ENCODE measurements at places on chromosomes 6 and 20. TPM values are rescaled to one million over a fixed set of nuclear protein-coding genes. Genes with fewer than 3 reads are reported as not detected.

RIMS1 gene
- 128 TPM for total RNA-seq

PRICKLE4 gene
- total RNA-seq, result 1.8 TPM

ABT1 gene
- 11.0 TPM for total RNA-seq

ERVFRD-1 gene
- total RNA-seq, result 0.06 TPM

KIAA1755 gene
- total RNA-seq, result 51.5 TPM

RUNX2 gene
- 2.8 TPM for total RNA-seq

PAQR8 gene
- 43.3 TPM for total RNA-seq

IPCEF1 gene
- 9.4 TPM for total RNA-seq

GHRH gene
- total RNA-seq, result not detected

PTPRA gene
- total RNA-seq, result 113 TPM

KHDC1L gene
- 0.83 TPM for total RNA-seq

KCNB1 gene
- total RNA-seq, result 46.7 TPM

SLC17A4 gene
- not detected for total RNA-seq

TTK gene
- 14.0 TPM for total RNA-seq

UBD gene
- total RNA-seq, result 0.50 TPM

RBBP8NL gene
- not detected for total RNA-seq

DNA sequence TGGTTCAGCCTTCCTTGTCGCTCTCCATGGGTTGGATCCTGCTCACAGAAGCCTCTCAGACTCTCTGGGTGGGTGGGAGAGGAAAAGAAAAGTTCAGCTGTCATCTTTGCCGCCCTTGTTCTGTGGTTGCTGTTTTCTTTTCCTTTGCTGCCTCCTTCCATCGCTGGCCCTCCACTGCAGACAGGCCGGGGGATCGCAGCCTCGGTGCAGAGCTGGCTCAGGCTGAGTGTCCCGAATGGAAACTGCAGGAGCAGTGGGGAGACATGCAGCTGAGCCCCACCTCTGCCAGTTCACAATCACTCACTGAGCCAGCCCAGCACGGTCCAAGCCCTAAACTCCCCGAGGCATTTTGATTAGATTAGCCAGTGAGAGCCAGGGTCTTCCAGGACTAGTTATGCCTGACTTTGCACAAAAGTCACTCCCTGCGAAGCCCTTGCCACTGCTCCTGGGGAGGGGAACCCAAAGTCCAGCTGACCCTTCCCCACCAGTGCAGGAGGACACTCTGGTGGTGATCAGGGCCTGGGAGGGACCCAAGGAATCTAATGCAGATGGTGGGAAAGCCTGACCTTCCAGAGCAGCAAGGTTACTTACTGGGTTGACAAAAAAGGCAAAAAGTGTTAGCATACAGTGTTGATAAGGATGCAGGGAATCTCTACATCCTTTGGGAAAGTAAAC is 14.0 kb downstream of the NRN1 start:
- DNase-seq, result no peak

GRCh38 chr6:43983191-43983590 is 144.1 kb downstream of the MRPL14 start:
- no peak for DNase-seq

DNA sequence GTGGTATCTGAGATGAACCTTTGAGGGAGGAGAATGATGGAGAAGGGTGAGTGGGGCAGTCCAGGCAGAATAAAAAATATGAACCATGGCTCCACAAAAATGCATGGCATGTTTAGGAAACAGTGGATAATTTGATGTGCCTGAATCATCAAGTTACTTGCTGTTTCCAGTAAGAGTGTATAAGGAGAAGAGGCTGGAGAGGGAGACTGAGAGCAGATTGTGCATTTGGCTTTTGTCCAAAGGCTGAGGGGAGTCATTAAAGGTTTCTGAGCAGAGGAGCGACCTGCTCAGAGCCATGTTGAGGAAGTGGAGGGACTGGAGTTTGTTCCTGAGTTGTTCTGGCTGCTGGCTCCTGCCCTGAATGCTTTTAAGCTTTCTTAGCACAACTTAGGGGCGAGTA is 6.1 kb downstream of the MMP24 start:
- DNase-seq, result no peak

GRCh38 chr20:10557685-10558084 is 116.1 kb downstream of the JAG1 start:
- no peak for DNase-seq

DNA sequence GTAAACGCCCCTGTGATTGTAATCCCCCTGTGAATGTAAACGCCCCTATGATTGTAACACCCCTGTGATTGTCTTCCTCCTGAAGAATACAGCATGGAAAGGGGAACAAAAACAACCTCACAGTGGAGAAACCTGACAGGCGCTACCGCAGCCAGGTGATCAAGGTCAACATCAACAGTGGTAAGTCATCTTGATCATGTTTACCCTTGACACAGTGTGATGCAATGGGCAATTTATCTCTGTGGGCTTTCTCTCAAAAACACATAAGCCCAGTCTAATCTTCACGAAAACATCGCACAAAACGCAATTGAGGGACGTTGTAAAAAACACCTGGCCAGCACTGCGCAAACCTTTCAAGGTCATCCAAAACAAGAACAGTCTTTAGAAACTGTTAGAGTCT is 277.2 kb downstream of the PRKN start:
- no peak for DNase-seq

DNA sequence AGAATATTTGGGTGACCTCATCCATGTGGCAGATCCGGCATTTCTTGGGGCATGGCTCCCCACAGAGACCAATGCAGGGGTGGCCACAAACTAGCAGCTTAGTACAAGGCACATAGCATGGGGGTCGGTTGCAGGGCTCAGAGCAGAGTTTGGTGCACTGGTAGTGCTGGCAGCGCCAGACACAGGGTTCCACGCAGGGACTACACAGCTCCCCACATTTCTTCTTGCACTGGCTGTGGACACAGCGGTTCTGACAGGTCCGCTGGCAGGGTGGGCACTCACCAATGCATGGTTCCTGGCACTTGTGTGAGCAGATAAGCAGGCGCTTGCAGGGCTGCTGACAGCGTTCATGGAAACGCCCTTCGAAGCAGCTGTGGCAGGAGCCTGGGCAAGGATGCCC is 29.1 kb downstream of the DDX27 start:
- DNase-seq, result no peak

GRCh38 chr6:94376876-94377275 is 957.5 kb upstream of the EPHA7 start:
- DNase-seq, result no peak

- DNase-seq, result no peak
Measured at GRCh38 chr6:148885136-148885865, 138.5 kb downstream of the UST start.

DNA sequence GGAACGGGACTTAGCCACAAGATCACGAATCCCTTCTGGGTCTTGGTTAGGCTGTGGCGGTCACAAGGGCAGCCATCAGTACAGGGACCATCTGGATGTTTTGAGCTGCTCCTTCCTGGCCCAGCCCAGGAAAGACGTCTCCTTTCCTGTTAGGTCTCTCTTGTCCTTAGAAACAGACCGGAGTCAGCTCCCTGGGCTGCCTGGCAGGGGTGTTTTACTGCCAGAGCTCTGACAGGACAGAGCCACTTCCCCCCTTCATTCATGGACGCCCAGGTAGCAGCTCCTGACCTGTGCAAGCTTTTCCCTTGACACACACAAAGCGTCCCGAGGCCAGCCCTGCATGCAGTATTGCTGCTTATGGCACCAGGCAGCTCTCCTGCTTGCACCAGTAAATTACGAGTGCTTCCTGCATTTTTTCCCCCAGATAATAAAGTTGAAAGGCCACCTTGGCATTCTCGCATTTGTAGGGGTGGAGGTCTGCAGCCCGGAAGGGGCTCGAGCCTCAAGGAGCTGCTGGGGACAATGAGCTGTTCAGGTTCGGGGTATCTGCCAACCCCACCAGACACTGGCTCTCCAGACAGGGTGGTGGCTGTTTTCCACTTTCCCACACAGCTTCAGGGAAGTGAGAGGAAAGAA is 87.4 kb downstream of the NOL4L start:
- DNase-seq, result no peak

DNA sequence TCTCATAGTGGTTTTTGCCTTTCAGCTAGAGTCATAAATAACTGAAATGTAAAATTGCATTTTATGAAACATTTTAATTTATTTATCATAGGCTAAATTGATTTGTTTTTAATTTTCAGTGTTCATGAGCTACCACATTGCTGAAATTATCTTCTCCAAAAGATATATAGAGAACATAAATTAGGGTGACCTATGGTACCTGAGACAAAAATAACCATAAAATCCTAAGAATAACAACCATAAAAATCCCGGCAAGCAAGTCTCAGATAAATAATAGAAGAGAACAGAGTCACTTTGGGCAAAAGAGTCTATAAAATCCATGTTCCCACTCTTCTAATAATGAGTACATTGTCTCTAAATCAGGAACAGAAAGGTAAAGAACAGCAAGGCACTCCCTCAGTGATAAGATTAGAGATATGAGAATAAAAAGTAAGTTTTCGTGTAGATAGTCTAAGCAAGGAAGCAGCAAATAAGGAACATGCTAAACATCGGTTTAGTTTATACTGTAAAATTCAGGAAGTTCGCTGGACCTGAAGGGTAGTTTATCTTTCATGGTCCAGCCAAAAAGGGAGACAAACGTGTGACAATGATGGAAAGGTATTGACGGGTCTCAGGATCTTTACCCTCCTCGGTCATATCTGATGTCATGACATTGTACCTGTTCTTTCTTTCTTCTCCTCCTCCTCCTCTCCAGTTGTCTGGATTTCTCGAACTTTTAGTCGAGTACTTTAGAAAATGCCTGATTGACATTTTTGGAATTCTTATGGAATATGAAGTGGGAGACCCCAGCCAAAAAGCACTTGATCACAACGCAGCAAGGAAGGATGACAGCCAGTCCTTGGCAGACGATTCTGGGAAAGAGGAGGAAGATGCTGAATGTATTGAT is 117.6 kb downstream of the TMEM242 start:
- DNase-seq, result no peak

DNA sequence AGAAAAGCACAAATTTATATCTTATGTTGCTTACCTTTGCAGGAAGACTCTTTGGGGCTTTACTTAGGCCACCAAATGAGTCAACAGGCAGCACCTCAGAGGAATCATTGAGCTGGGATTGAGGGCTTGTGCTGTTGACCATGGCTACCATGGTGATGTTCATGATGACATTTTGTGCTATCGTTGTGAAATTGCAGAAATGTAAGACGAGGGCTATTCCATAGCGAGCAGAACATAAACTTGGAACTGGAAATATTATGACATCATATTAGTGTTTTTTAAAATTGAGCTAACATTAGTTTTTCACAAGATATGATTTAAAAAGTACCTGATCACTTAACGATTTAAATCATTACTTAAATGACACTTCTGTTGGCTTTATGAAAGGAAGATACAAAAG is 11.8 kb downstream of the SLC17A3 start:
- no peak for DNase-seq

GRCh38 chr6:45625191-45625664 is 247.5 kb upstream of the SUPT3H start:
- no peak for DNase-seq

- DNase-seq, result no peak
Measured at GRCh38 chr20:1616858-1617434, 2.9 kb downstream of the SIRPB1 start.

DNA sequence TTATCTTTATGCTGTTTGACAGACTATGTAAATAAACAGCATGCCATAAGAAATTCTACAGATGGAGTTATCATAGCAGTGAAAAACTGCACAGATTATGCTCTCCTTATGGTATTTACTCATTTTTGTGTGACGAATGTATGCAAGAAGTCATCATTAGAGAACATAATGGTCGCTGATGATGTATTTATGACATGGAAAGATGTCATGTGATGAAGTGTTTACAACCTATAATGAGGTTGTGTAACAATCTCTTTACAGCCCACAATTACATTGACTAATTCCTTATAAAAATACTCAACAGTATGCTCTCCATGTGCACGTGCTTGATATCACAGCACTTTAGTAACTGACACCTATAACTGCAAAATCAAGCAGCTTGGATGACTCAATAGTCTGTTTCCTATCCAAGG is 192.4 kb downstream of the BMP2 start:
- no peak for DNase-seq

DNA sequence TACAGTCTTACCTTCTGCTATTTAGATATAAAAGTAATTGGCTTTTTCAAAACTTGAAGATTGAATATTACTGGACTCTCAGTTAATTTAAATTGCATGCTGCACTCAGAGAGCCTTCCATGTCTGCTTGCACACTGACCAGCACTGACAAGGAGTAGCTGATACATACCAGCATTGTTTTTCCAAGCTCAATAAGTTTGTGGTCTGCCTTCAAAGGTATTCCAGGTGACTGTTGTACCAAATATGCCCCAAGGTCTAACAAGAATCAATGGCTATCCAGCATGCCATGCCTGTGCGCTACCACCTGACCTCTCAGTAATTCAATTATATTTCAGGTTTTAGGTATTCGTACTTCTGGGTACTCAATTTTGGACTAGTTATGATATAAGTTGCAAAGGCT is 30.0 kb downstream of the BEND6 start:
- no peak for DNase-seq

- peak; percentile 93 for DNase-seq
Measured at GRCh38 chr6:92820601-92821000, 598.8 kb downstream of the EPHA7 start.

GRCh38 chr6:43768506-43768860 is 1.5 kb upstream of the VEGFA start:
- no peak for DNase-seq

GRCh38 chr6:22349528-22349927 is 52.7 kb upstream of the PRL start:
- DNase-seq, result no peak

DNA sequence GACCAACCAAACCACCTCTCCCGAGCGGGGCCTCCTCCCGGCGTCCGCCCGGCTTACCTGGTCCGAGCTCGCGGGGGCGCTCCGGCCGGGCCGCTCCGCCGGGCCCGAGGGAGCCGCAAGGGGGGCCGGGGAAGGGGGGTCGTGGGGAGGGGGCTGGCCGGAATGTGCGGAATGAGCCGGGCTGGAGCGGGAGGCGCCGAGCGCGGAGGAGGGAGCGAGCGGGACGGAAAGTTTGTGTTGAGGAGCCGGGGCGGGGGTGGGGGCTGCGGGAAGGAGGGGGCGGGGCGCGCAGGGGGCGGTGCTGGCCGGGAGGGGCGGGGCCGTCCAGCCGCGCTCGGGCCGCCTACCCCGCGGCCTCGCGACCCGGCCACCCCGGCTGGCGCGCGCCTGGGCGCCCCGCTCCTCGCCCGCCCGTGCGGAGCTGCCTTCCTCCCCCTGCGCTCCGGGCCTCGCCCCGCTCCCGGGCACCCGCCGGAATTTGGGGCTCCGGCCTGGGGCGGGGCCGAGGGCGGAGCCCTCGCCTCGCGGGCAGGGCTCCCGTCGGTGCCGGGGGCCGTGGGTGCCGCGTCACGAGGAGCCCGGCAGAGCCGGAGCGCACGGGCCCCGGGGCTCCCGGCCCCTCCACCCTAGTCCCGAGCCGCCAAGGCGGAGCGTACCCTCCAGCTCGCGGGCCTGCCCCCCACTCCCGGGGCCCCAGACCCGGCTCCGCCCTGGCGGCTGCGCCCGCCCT is at the start of gene TEAD3:
TEAD3 (minus strand) TSS at position 239 of the 730 bp plus-strand sequence.
- no peak for DNase-seq

GRCh38 chr6:169866668-169867521 is 115.5 kb downstream of the ERMARD start:
- DNase-seq, result no peak

GRCh38 chr20:24610341-24611115 is 141.1 kb downstream of the SYNDIG1 start:
- no peak for DNase-seq
